ENCODE measurements at places on chromosomes 6 and 20.

DNA sequence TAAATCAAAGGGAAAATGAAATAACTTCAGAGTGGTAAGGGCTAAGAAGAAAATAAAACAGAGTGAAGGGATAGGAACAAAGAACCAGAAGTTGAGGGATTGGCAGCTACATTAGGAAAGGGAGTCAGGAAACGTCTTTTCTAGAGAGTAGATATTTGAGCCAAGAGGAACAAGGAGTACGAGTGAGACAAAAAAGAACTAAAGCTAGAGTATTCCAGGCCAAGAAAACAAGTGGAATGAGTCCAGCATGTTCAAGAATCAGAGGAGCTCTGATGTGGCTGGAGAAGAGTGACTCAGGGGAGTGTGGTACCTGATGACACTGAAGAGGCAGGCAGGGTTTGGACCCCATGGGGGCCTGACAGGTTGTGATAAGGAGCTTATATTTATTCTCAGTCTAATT, 66.3 kb downstream of the CEP162 start:
- DNase-seq = no peak

DNA sequence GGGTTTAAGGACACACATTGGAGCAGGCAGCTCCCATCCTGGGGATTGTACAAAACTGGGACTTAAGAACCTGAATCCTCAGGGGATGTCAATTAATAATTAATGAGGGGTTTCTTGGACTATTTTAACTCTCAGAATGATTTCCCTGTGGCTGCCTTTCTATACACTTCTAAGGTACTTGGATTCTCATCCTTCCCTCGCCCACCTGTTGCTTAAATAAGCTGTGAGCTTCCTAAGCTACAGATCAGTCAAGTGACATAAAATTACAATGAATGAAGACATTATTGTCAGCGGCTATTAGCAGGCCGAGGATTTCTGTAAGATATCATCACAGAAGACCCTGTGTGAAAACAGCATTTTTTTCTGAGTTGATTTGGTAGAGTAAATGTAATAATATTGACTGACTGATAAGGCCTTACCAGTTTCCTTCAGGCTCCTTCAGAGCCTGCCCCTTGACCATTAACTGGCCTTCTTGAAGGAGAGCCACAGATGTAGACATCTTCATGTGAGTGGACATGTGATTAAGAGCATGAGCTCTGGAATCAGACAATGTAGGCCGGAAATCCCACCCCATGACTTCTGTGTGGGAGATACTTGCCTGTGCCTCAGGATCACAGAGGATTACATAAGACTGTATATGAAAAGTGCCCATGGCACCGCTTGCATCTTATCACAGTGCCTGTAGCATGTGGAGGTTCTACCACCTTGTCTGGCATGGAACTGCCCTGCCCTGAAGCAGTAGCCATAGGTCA, 101.7 kb downstream of the TULP4 start:
- no peak for DNase-seq

- no peak for DNase-seq
These were observed 123.2 kb downstream of the PRND start for GRCh38 chr20:4844751-4845465.

- no peak for DNase-seq
These were observed 41.1 kb downstream of the EZR start for GRCh38 chr6:158778005-158778527.

Data from stimulated activated naive B cell treated with anti-CD40 and anti-IgM and Interleukin-4, amounts not matched to agents 10 μg/mL and 1 μg/mL and 100 μg/mL, for 72 hours (primary cell).